NCI-H2107 (cell line): ENCODE measurements at places on chromosomes 5 and 9.
A peak's percentile ranks its signal among the peaks of the same experiment; 100 is the strongest.

GRCh38 chr5:155728857-155729683 is 597.9 kb upstream of the SGCD start:
- no peak for DNase-seq

DNA sequence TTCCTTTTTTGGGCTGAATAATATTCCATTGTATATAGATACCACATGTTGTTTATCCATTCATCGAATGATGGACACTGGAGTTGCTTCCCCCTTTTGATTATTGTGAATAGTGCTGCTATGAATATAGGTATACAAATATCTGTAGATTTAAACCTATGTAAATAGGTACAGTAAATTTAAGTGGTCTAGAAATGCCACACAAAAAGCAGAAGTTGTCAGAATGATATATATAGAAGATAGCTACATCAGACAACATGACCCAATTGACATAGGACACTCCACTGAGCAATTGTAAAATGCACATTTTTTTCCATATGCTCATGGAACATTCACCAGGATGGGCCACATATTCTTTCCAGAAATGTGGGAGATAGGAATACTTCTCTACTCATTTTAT is 77.6 kb downstream of the SMIM15 start:
- no peak for DNase-seq

GRCh38 chr5:6733411-6734242 is 20.4 kb downstream of the TENT4A start:
- DNase-seq: no peak

GRCh38 chr9:77488439-77489126 is 159.5 kb downstream of the GNA14 start:
- no peak for DNase-seq

DNA sequence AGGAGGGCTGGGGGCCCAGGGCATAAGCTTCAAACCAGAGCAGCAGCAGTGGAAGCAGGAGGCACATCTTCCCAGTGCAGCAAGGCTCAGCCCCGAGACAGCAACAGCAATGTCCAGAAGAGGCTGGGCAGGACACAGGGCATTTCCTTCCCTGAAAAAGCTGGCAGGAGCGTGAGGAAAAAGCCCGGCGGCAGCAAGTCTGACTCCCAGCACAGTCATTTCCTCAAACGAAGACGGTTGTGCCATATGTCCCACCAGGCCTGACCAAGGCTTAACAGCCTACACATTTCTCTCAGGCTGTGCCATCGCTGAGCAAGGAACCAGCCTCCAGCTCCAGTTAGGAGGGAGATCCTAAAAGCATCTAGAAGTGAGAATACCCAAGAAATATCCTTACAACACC is 74.5 kb downstream of the APTX start:
- DNase-seq: no peak

GRCh38 chr9:106846857-106847256 is 16.1 kb upstream of the ZNF462 start:
- no peak for DNase-seq

- no peak for DNase-seq
Observed at GRCh38 chr9:130167927-130168326, 4.3 kb upstream of the NCS1 start.

DNA sequence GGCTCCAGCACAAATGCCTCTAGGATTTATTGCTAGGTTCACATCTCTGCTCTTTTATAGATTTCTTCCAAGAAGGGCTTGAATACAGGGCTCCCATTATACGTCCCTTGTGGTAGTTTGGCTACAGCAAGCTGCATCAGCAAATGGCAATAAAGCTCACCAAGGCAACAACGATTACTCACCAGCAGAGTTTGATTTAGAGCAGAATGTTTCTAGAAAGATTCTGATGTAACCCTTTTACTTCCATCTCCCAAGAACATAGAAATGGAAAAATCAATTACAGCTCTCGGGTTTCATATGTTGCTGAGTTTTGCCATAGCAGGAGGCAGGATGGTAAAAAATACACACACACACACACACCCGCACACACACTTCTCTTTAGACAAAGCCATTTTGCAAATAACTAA is 124.2 kb upstream of the TNPO1 start:
- DNase-seq: peak; percentile 17

GRCh38 chr9:89529243-89530035 is 31.5 kb upstream of the SEMA4D start:
- no peak for DNase-seq

GRCh38 chr9:134026581-134026980 is 1.3 kb downstream of the BRD3OS start:
- DNase-seq: no peak

GRCh38 chr5:81694726-81695125 is 56.2 kb downstream of the SSBP2 start:
- DNase-seq: no peak

DNA sequence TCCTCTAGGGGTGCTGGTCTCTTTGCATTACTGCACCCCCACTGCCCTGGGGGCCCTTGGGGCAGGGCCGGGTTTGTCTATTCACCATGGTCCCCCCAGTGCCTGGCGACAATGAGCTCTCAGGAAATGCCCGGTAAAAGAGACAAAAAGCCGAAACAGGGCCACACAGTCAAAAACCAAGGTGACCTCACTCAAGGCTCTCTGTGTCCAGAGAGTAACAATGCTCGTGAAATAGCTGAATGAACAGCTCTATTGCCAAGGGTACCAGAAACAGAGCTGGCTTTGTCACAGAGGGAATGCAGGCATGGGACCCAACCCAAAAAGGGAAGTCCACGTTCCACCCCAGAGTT is 16.0 kb downstream of the SH3PXD2B start:
- DNase-seq: no peak

DNA sequence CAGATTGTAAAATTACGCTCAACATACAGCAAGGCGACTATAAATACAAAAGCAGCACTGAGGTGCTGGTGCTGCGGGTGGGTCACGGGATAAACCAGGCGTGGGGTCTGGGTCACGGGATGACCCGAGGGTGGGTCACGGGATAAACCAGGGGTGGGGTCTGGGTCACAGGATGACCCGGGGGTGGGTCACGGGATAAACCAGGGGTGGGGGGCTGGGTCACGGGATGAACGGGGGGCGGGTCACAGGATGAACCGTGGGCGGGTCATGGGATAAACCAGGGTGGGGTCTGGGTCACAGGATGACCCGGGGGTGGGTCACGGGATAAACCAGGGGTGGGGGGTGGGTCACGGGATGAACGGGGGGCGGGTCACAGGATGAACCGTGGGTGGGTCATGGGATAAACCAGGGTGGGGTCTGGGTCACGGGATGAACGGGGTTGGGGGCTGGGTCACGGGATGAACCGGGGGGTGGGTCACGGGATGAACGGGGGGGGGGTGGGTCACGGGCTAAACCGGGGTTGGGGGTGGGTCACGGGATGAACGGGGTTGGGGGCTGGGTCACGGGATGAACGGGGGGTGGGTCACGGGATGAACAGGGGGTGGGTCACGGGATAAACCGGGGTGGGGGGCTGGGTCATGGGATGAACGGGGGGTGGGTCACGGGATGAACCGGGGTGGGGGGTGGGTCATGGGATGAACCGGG is 30.2 kb upstream of the SLC9A3 start:
- DNase-seq: no peak

DNA sequence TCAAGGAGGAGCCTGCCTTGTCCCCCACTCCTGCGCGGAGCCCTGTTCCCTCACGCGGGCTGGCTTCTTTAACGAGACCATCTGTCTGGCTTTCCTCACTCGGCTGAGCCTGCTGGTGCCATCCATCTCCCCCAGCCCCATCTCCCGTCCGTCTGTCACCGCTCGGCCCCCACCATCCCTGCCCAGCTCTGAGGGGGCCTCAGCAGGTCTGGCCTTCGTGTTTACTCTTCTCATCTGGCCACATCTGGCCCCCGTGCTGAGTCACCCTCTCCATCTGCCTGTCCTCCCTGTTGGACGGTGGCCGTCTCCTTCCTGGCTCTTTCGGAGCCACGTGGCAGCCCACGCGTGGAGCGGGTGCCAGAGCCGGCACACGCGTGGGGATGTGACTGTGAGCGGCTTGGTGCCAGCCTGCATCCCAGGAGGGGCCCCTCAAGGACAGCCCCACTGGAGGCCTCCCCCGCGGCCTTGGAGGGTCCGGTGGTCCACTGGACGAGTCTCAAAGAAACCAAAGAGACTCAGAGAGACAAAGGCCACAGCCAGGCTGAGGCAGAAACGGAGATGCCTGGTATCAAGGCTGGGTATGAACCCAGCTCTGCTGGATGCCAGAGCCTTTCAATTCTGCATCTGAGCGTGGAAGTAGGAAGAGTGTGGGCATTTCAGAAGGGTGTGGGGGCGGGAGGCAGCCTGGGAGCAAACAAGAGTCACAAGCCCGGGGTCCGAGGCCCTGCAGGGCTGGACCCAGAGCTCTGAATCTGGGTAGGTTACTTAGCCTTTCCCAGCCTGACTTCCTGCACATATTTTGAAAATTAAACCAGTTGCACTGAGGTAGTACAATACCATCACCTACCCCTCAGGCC is 76.7 kb upstream of the UNC5A start:
- no peak for DNase-seq

DNA sequence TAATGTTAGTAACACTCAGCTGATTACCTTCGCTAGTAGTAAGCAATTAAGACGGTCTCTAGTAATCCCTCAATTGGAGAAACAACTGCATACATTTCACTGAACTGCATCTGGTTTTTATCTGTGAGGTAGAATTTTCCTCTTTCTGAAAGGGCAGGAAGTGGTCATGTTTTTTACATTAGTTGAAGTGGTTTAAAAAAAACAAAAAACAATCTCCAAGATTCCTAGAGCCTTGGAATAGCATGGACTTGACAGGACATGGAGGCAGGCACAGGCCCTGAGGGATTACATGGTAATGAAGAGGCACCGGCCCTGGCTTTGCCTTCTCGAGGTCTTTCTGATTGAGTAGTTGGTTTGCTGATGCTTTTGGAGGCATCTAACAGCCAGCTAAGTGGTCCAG is 25.8 kb downstream of the THBS4 start:
- no peak for DNase-seq

DNA sequence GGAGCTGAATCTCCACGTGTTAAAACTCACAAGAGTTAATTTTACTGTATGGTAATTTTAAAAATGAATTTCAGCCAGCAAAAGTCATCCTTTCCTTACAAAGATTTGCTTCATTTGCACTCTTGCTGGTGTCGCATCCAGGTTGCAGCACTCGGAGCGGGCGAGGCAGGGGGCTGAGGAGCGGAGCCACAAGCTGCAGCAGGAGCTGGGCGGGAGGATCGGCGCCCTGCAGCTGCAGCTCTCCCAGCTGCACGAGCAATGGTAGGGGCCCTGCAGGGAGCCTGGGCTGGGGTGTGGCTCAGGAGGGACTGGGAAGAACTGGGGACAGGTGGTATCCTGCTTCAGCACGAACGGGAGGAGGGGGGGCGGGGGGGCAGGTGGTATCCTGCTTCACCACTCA is 27.1 kb downstream of the HNRNPH1 start:
- peak; percentile 66 for DNase-seq

DNA sequence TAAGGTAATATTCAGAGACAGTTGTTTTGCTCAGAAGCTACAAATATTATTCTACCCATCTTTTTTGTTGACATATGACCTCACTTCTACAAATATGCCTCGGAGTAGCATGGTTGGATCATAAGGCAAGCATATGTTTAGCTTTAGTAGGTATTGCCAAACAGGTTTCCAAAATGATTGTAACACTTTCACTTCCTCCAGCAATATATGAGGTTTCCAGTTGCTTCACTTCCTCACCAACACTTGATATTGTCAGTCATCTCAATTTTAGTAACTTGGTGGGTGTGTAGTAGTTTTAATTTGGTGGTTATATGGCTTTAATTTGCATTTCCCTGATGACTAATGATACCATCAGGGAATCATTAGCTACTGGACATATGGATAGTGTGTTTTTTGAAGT is 46.7 kb downstream of the TNFSF8 start:
- DNase-seq: no peak

DNA sequence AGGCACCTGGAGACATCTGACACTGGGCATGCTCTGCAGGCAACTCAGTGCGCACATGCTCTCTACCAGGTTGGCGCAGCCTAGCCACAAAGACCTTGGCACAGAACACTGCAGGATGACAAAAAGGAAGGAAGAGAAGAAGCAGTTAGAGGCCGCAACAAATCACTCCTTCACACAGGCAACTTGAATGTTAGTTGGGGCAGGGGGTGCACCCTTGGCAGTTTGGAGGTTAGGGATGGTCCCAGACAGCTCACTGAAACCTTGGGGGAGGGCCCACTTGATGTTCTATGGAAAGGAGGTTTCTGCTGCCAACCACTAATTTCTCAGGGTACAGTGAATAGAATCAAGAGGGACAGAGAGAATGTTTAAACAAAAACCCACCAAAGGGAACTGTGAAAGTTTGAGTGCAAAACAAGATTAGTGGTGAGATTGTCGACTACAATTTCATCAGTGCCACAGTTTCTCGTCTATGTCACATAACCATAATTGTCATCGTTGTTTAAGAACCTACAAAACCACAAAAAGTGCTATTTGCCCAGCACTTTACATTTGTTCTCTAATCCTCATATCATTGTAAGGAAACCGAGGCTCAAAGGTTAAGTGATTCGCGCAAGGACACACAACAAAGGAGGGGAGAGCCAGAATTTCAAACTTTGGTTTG is 48.7 kb downstream of the FBXW11 start:
- no peak for DNase-seq

- DNase-seq: no peak
Observed at GRCh38 chr9:68710111-68710471, 5.1 kb downstream of the PIP5K1B start.

- DNase-seq: no peak
Observed at GRCh38 chr5:19923742-19924141, 64.3 kb downstream of the CDH18 start.

GRCh38 chr9:126058591-126058990 is 268.0 kb upstream of the MVB12B start:
- no peak for DNase-seq

DNA sequence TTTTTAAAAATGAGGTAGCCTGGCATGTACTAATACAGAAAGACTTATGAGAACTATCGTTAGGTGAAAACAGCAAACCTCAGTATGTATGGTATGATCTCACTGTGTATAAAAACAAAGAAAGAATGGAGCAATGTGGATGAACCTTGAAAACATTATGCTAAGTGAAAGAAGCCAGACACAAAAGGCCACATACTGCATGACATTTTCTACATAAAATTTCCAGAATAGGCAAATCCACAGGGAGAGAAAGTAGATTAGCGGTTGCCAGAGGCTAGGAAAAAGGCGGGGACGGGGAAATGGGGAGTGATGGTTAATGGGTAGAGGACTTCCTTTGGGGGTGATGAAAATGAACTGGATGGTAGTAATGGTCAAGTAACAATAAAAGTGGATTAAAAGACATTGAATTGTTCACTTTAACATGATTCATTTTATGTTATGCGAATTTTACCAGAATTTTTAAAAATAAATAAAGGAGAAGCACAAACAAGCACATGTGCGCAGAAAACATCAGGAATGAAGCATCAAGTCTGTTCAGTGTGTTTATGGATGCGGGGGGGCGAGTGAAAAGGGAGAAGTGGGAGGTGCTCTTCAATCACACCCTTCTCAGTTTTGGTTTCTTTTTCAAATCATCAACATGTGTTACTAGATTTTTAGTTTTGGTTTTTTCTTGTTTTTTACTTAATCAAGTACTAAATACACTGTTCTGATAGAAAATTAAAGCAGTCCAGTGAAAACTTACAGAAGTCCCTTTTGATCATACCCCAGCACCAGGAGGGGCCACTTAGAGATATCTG is 16.3 kb downstream of the ROR2 start:
- no peak for DNase-seq
